Renal cortical epithelial cell (primary cell): ENCODE measurements at places on chromosomes 12 and 14.

DNA sequence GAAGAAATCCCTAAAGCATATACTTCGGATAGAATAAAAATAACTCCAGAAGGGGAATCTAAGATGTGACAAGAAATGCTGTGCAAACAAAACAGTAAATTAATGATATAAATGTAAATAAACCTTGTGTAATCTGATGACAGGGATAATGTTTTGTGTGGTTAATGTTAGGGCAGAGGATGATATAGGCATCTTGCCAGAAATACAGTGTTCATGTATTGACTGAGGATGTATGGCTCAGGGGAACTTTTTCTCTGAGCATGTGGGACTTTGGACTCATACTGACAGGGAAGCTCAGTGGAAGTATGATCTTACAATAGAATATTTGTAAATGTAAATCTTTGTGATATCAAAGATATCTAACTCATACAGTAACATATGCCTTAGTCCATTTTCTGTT, 420.2 kb downstream of the TMTC2 start:
- DNase-seq = no peak

GRCh38 chr14:70714055-70714550, 72.4 kb downstream of the TTC9 start:
- DNase-seq = peak; percentile 53

DNA sequence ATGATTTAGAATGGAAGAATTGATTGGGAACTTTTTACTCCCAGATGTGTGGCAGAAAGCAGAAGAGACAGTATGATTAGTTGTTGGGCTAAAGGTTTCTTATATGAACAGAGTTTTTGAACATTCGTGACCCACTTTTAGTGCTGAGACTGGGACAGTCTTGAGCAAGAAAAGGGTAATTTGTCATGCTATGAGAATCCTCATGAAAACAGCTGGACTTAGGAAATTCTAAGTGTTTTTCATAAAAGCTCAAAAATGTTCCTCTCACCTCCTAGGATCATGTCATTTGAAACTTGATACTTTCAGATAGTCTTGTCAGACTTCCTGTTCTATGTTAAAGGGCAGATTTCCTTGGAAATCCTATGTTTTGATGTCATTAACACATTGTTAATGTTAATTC, 86.1 kb downstream of the MGAT4C start:
- no peak for DNase-seq

DNA sequence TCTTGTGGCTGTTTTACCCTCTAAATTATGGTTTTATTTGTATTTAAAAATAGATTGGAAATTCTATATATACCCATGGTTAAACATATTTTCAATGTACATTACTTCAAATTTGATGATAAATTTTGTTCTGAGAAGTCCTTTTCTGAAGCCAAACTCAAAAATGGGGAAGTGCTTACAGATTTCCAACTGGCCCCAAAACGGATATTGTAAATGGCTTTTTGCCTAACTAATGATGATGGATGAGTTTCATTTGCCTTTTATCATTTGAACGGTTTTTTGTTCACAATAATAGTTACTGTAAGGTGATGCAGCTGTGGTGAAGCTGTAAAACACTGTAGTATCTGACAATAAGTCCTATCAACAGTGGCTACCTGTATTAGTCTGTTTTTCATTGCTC, 136.9 kb downstream of the FUT8 start:
- DNase-seq = no peak

GRCh38 chr12:93042283-93042682, 113.2 kb upstream of the EEA1 start:
- DNase-seq = peak; percentile 25

DNA sequence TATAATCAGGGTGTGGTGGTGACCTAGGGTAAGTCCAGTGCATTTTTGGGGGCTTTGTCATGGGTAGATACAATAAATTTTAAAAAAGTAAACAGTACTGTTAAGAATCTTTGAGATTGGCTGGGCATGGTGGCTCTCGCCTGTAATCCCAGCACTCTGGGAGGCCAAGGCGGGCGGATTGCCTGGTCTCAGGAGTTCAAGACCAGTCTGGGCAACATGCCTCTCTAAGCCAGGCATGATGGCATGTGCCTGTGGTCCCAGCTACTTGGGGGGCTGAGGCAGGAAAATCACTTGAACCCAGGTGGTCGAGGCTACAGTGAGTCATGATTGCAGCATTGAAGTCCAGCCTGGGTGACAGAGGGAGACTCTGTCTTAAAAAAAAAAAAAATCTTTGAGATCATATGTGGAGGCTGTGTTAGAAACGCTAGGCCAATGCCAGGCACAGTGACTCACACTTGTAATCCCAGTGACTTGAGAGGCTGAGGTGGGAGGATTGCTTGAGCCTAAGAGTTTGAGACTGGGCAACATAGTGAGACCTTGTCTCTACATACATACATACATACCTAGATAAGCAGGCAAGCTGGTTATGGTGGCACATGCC, 67.7 kb downstream of the PRKCH start:
- peak; percentile 20 for DNase-seq

DNA sequence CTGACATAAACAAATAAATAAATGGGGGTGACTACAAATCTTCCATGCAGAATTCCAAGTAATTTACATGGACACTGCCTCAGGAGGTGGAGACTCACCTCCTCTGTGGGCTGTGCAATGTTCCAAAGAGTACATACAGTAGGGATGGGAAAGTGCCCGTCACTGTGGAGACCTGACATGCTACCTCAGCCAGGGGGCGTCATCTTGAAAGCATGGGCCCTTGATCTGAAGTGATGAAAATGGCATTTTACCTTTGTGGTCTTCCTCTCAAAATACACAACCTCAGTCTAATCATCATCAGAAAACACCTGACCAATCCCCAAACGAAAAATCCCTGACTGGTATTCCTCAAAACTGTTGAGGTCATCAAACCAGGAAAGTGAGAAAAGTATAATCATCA, 48.4 kb downstream of the ANAPC7 start:
- DNase-seq = peak; percentile 23

DNA sequence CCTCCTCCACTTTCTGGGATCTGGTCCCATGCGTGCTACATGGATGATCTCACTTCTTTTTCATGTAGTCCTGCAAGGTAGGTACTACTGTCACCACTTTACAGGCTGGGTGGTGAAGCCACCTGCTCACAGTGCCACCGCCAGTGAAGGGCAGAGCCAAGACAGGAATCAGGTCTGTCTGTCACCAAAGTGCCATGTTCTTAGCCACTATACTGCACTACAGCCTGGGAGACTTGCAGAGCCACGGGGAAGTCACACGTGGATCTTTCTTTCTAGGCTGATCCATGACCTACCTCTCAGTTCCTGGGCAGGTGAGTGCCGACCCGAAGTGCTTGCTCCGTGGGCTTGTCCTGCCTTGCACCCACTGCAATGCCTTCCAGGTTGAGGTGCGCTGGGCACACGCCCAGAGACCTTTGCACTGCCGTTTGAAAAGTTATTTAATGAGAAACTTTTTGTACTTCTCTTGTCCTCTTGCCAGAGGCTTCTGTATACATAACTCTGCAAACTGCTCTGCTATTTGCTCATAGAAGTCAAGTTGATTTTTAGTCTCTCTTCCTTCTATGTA, 19.7 kb upstream of the CLMN start:
- no peak for DNase-seq

GRCh38 chr12:27657296-27657695, 39.0 kb upstream of the REP15 start:
- no peak for DNase-seq

DNA sequence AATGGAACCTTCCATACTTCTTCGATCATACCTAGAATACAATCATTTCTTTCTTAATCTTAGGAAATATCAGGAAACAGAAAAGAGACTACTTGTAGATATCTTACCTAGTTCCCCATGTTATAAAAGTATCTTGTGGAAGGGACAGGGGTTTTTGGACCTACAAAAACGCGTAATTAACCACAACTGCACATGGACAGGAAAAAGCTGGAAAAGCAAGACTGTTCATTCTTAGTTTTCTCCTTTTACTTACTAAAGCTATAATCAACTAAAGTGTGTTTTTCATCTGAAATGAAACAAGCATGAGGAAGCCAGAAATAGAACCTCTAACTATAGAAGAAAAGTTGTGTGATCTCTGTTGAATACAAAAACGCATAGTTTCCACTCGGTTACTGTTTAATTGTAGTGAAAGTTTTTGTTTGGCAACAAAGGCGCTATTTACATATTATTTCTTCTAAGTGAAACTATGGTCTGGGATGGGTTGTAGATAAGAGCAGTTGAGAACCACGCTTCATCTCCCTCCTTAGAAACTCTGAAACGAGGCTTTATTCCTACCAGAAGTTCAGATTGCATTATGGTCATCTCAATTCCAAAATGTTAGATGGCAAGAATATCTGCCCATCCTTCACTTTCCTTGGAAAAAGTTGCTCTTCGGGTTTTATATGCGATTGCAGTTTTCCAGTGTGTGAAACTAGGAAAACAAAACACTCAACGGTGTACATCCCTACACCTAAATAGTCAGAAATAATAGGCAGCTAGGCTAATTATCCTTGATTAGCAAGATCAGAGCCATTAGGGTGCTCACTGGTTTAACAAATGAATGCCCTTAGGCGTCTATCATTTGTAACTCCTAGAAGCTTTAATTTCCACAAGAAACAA, 1.1 kb downstream of the BCAT1 start:
- DNase-seq = no peak

DNA sequence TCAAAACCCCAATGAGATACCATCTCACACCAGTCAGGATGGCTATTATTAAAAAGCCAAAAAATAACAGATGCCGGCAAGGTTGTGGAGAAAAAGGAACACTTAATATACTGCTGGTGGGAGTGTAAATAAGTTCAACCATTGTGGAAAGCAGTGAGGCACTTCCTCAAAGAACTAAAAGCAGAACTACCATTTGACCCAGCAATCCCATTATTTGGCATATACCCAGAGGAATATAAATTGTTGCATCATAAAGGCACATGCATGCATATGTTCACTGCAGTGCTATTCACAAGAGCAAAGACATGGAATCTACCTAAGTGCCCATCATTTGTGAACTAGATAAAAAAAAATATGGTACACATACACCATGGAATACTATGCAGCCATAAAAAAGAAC, 59.9 kb downstream of the MGST1 start:
- DNase-seq = no peak

GRCh38 chr14:91418387-91419043, 895 bp upstream of the CCDC88C start:
- no peak for DNase-seq

DNA sequence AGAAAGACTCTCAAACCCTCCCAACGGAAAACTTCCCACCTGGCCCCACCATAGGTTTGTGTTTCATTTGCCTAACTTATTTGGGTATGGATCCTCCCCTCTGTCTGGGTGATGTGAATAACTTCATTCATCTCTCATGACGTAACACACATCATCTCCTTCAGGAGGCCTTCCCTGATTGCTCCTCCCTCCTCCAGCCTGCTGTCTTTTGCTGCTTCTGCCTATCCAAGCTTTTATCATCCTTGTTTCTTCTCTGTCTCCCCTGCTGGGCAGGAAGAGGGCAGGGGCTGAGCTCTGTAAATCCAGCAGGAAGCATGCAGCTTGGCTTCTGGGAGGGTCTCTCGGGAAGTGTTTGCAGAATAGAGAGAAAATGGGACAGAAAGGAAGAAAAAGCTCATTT, 766.0 kb upstream of the TBX3 start:
- DNase-seq = no peak

DNA sequence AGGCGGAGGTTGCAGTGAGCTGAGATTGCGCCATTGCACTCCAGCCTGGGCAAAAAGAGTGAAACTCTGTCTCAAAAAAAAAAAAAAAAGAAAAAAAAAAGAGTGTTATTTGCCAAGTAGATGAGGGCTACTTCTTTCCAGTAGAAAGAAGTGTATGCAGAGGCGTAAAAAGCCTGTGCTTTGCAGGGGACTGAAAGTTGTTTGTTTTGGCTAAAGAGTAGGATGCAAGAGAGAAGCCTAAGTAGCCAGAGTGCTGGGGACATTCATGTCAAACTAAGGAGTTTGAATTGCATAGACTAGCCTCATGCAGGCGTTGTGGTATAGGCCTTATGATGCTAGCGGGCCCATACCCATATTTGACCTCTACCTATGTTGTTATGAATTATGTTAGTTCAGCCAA, 9.5 kb downstream of the HSD17B6 start:
- DNase-seq = no peak

GRCh38 chr14:91919814-91920213, 27.7 kb downstream of the FBLN5 start:
- DNase-seq = no peak

DNA sequence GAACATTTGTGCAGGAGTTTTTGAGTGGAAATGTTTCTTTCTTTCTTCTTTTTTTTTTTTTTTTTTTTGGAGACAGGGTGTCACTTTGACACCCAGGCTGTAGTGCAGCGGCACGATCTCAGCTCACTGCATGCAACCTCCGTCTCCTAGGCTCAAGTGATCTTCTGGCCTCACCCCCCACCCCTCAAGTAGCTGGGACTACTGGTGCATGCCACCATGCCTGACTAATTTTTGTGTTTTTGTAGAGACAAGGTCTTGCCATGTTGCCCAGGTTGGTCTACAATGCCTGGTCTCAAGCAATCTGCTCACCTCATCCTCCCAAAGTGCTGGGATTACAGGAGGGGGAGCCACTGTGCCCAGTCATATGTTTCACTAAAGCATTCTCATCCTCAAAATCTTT, 69.2 kb upstream of the BCAT1 start:
- DNase-seq = no peak

- no peak for DNase-seq
Observed at GRCh38 chr14:54489318-54489683, 521 bp upstream of the GMFB start.

DNA sequence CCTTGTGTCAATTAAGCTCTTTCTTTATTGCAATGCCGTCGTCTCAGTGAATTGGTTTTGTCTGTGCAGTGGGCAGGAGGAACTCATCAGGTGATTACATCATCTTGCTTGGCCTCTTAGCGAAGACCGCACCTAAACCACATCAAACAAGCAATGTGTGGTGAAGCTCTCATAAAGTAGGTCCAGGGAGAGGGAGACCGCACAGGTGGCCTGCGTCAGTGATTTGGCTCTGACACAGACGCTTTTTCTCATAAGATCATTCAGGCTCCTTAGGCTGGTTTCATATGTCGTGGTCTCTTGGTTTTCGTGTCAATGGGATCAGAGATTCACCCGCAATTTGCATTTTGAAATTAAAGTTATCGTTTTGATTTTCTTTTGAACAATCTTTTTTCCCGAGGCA, 6.7 kb upstream of the TESC start:
- no peak for DNase-seq

GRCh38 chr12:41409628-41410027, 221.5 kb downstream of the PDZRN4 start:
- no peak for DNase-seq

DNA sequence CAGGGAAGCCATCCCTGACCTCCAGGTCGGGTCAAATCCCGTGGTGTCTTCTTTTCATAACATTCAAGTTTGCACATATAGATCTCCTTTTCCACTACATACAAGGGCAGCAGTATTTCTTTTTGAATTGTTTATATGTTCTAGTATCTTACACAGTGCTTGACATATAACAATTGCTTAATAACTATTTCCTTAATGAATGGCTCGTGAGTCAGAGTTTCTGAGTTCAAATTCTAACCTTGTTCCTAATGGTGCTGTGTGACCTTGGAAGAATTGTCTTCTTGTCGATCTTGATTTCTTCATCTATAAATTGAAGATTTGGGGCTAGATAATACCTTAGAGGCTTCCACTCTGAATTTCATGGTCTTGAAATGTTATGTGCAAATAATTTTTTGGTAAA, 57.2 kb upstream of the PELI2 start:
- DNase-seq = no peak
